A549 (cell line): ENCODE measurements at places on chromosomes 1 and 21.

- peak; percentile 6 for DNase-seq
These were observed 70.3 kb upstream of the JAK1 start for GRCh38 chr1:65036570-65037051.

DNA sequence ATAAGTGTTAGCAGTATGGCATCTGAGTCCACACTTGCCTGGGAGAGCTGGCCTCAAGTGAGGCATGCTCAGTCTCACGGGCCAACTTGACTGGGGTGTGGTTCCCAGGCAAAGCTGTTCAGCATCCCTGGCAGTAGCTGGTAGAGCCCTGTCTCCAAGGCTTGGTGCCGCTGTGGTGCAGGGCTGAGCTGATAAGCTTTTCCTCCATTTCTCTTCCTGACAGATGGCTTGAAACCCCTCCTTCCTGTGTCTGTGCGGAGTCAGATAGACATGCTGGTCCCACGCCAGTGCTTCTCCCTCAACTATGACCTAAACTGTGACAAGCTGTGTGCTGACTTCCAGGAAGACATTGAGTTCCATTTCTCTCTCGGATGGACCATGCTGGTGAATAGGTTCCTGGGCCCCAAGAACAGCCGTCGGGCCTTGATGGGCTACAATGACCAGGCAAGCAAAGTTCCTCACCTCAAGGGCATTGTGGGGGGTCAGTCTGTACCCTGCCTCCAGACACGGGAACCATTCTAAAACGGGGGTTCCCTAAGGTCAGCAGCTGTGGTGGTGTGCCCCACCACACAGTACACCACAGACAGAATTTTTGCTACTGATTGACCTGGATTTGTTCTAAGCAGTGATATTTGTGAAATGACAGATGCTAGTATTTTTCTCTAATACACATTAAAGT lies 13.7 kb upstream of the MIIP start:
- no peak for DNase-seq

GRCh38 chr1:53449693-53450092 lies 9.5 kb upstream of the DMRTB1 start:
- DNase-seq: no peak

DNA sequence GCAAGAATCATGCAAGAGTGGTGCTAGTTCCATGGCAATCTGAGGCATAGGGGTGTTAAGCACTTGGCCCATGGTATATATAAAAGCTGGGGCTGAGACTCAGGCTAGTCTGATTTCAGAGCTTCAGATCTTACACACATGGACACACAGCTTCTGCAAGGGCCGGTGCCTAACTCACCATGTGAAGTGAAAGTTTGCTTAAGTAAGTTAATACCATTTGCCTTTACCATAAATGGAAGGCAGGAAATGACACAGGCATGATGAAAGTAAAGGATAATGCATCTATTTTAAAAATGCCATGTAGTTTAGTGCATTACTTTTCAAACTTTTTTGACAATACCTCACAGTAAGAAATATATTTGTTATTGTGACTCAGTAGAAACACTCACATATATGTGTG lies 122.6 kb downstream of the KCNJ6 start:
- no peak for DNase-seq

- no peak for DNase-seq
These were observed 131.0 kb upstream of the RUNX1 start for GRCh38 chr21:35179990-35180540.

DNA sequence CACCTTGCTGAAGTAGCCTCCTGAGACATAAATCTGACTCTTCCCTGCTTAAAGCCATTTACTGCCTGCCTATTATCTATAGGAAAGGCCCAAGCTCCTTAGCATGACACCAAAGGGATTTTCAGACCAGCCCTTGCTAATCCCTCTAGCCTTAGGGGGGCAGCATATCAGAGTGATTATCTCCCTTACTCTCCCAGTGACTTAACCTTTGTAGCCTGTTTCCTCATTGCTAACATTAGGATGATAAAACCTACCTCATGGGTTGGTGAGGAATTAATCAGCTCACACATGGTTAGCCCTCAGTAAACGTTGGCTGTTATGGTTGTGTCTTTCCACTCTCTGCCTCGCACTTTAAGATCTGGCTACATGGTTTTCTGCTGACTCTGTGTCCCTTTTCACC lies 70.1 kb downstream of the ROR1 start:
- DNase-seq: no peak

DNA sequence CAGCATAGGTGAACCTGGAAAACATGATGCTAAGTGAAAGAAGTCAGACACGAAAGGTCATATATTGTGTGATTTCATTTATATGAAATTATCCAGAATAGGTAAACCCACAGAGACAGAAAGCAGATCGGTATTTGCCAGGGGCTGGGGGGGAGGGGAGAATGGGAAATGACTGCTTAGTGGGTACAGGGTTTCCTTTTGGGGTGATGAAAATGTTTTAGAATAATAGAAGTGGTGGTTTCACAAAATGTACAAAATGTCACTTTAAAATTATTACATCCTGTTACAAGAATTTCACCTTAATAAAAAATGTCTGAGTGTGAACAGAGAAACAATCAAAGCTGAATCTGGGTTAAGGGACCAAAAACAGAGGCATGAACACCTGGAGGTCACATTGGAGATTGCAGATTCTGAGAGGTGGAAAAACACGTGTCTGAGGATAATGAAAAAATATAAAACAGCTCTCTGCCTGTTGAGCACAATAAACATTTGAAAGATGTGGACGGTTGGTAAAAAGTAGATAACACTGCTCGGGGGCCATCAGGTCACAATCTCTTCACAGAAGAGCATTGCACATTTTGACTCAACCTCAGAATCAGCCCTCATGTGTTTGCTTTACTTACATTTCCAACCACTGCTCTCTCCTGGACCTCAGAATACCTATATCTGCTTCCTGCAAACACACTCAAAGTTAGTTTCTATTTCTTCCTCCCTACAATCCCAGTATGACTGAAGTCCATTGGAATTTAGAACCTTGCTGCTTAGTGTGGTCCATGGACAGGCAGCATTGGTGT lies 3.2 kb downstream of the SLAMF6 start:
- DNase-seq: peak; percentile 38

GRCh38 chr1:71252900-71253299 lies 172.1 kb upstream of the ZRANB2 start:
- DNase-seq: no peak

DNA sequence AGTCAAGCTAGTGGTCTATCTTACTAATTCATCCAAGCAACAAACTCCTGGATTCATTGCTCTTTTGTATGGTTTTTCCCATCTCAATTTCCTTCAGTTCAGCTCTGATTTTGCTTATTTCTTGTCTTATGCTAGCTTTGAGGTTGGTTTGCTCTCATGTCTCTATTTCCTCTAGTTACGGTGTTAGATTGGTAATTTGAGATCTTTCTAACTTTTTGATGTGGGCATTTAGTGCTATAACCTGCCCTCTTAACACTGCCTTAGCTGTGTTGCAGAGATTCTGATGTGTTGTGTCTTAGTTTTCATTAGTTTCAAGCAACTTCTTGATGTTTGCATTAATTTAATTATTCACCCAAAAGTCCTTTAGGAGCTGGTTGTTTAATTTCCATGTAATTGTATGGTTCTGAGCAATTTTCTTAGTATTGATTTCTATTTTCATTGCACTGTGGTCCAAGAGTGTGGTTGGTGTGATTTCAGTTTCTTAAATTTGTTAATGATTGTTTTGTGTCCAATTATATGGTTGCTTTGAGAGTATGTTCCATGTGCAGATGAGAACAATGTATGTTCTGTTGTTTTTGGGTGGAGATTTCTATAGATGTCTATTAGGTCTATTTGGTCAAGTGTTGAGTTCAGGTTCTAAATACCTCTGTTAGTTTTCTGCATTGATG lies 154.6 kb downstream of the PLPPR5 start:
- DNase-seq: no peak

- DNase-seq: no peak
These were observed 226.6 kb upstream of the KAZN start for GRCh38 chr1:14371771-14372497.
